Fibroblast of the conjunctiva (primary cell): ENCODE measurements at places on chromosomes 11 and 22.

DNA sequence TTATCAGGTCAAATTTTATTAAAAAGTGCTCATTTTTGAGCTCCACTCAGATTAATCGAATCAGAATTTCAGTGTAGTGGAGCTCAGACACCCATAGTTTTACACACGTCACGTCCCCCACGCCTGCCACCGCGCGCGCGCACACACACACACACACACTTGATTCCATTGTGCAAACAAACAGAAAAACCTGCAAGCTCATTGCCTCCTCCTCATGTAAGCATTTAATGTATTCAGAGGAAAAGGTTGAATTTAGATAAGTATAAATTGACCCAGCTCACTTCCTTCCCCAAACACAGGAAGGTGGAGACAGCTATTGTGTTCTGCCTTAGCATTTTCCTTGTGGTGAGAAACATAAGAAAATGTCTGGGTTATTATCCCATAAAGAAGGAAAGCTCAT lies 336.7 kb downstream of the LUZP2 start:
- no peak for DNase-seq

DNA sequence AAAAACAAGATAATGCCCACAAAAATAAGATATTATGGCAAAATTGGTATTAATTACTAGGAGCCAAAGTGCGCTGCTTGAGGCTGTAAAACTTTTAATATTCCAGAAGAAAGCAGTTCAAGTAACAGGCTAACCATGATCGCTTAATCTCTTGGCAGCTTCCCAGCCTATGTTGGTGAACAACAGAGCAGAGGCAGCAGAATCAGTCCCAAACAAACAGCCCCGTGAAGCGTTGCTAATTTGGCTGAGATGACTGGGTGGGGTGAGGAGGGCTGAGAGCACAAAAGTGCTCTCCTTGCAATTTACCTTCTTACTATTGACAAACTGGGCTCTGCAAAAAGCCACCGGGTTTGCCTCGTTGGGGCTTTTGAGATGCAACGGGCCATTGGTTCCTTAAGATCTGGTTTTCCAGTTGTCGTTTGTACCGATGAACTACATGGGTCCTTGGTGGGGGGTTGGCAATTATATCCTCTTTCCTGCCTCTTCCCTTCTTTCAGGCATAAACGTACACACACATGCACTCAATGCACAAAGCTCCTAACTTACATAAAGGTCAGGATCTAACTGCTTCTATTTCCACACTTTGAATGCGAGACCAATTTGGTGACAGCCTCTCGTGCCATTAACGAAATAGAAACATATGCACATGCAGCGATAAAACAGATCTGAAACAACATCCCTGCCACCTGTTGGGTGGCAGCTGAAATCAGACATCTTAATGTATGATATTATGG lies 407.6 kb upstream of the CADM1 start:
- DNase-seq: no peak

DNA sequence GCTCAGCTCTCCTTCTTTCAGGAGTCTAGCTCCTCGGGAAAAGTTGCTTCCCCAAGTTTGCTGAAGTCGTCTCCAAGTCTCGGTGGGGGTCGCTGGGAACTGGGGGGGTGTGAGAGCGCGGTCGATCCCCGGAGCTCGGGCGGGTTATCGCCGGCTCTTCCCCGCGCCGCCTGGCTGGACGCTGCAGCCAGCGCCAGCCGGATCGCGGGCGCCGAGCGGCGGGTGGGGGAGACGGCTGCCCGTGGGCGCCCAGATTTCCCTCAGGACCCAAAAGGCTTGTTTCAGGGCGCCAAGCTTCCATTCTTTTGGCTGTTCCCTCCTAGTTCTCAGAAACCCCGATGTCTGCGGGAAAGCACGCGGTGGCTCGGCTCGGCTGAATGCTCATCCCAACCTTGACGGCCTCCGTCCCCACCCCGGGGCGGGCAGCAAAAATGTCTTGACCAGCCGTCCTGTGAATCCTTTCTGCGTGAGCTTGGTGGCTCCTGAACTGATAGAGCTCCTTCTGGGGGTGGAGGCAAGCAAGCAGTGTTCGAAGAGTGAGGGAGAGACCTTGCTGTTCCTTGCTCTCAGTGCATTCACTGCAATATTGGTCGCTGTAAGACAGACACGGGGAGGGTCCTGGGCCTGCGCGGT lies 1.7 kb downstream of the ZBTB16 start:
- DNase-seq: no peak

DNA sequence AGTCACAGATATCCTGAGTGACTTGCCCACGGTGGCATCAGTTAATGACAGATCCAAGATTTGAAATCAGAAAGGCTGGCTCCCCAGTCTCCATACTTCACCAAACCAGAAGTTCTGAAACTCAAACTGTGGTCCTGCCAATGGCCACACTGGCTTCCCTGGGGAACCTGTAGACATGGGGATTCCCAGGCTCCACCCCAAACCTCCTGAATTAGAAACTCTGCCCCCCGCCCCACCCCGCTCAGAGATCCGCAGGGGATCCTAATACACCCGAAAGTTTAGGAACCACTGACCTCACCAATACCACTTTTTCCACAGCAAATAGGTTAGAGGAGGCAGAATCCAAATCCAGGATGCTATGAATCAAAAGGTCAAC lies 15.3 kb downstream of the RTN4RL2 start:
- no peak for DNase-seq

GRCh38 chr11:19881177-19881576 lies 168.5 kb downstream of the NAV2 start:
- no peak for DNase-seq

GRCh38 chr11:133830931-133831907 lies 14.1 kb downstream of the SPATA19 start:
- no peak for DNase-seq

GRCh38 chr22:49294656-49295464 lies 532.8 kb downstream of the BRD1 start:
- no peak for DNase-seq

DNA sequence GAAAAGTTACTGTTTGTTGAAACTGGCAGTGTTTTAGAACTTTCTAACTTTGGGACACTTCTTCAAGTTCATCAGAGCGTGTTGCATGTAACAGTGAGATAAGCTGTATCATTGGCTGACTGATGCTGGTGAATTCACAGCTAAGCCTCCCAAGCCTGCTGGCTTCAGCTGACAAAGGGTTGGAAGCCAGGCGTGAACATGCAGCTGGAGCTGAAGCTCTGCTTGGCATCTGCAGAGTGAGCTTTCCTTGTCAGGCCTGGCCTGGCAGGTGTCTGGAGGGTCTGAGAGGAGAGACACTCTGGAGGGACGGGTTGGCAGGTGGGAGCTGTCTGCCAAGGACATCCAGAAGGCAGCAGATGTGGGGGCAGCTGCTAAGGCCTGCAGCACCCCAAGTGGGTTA lies 1.5 kb downstream of the AMPD3 start:
- DNase-seq: no peak

DNA sequence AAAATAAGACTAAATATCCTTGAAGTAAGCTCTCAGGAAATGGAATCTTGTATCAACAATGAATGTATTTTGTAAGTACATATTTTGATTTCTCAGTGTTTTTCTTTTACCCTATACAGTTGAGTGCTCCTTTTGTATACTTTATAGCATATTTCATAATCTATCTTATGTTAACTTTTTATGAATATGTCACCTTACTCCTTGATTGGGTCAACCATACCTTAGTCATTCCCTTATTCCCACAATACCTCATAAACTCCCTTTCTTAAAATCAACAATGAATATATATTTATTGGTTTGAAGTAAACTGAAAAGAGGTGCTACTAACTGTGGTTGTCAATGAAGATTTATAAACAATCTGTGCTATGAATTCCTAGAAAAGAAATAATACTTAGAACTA lies 686.2 kb downstream of the METTL15 start:
- no peak for DNase-seq

- DNase-seq: no peak
These were observed 14.8 kb downstream of the SLC3A2 start for GRCh38 chr11:62895501-62895900.

DNA sequence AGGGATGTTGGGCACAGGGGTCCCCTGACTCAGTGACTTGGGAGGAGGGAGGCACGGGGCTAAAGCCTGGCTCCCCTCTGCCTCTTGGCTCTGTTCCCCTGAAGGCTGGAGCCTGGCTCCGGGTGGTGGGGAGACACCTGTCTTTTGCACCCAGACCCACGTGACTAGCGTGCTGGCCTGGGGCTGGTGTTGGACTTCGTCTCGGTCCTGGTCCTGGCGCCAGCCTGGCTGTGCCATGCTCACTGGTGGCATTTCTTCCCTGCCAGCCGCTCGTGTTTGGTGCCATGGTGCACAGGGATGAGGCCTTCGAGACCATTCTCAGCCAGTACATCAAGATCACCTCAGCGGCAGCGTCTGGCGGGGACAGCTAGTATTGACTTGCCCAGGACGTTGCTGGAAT lies 56.7 kb downstream of the GRAMD4 start:
- DNase-seq: no peak

- DNase-seq: no peak
These were observed 387.0 kb upstream of the DDI1 start for GRCh38 chr11:103649401-103649895.

- DNase-seq: no peak
These were observed 6.3 kb downstream of the FDX1 start for GRCh38 chr11:110435780-110436717.

- DNase-seq: no peak
These were observed 971.8 kb upstream of the TENM4 start for GRCh38 chr11:80412604-80413003.

DNA sequence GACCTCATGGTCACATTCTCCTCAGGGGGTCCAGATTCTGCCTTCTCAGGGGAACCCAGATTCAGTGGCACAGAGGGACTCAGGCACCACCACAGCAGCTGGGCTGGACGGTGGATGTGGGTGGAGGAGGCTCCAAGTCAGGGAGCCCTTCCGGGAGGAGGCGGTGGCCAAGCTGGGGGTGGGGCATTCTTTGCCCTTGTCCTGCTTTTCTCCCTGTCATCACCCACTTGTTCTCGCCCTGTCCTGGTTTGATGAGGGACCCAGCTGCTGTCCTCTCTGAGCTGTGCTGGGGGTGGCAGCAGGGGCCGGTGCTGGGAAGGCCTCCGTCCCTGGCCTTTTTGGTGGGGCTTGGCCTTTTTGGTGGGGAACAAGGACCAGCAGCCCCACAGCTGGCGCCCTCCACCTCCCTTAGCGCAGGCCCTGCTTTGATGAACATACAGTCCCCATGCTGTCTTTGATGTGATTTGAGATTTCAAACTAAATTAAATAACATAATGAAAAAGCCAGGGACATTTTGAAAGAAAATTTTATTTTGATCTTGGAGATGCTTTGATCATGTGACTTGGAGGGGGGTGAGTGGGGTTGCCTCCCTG lies 1168.2 kb downstream of the BRD1 start:
- no peak for DNase-seq

GRCh38 chr11:36022882-36023281 lies 79.0 kb downstream of the LDLRAD3 start:
- no peak for DNase-seq

GRCh38 chr22:44424867-44425693 lies 73.0 kb downstream of the RTL6 start:
- no peak for DNase-seq

DNA sequence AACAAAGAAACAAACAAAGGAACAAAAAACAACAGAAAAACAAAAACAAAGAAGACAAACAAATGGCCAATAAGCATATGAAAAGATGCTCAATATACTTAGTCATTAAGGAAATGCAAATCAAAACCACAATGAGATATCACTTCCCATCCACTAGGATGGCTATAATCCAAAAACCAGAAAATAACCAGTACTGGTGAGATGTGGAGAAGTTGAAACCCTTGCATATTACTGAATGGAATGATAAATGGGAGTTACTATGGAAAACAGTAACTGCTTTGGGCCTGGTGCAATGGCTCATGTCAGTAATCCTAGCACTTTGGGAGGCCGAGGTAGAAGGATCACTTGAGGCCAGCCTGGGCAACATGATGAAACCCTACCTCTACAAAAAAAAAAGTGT lies 44.9 kb upstream of the RBFOX2 start:
- no peak for DNase-seq

DNA sequence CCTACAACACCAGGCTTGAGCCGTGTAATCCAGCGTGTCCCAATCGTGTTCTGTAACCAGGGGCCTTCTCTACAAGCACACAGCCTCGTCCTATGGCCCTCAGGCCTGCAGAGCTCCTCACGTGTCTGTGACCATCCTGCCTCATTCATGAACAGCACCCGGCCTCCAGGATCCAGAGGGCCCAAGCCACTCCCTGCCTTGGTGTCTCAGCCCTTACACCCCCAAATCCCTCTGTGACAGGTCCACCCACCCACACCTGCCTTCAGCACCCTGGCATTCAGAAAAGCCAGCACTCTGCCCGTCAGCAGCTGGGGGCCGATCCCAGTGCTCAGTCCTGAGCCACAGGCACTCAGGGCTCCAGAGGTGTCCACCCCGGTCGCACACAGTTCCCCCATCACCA lies 5.8 kb downstream of the TSSK2 start:
- DNase-seq: no peak

DNA sequence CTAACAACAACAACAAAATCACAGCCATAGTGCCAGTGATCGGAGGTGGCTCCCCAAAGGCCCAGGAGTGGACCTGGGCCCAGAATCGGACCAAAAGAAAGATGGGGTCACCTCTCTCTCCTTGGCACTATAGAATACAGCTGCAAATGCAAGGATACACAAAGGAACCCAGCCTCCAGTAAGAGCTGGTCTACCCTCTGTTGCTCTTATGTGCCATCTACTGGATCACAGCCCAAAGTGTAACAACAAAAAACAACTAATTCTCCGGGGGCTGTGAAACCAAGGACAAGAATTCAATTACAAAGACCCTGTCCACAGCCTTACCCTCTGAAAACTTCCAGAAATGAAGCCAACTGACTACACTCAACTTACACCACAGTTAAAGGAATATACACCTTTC lies 21.6 kb downstream of the OR8G5 start:
- no peak for DNase-seq

DNA sequence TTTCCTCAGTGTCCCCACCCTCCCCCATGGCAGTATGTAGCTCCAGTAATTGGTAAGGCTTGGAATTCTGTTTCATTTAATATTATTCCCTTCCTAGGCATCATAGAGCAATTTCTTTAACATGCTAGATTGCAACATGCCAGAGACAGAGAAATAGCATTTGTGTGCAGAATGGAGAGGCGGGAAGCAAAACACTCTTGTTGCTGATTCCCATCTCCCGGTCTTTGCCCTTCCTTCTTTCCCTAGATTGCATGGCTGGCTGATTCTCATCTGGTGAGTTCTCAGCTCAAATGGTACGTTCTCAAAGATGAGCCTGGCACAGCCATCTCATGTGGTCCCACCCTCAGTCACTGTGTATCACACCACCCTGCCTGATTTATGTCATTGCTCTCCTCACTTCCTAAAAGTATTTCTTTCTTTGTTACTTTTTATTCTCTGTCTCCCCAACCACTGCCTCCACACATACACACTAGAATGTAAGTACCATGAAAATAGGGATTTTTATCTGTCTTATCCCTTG lies 66.9 kb downstream of the ARFGAP2 start:
- no peak for DNase-seq
